ENCODE measurements at places on chromosomes 11 and 22.

GRCh38 chr22:18077087-18077638, 627 bp upstream of the PEX26 start:
- DNase-seq: no peak

GRCh38 chr11:121503051-121503450, 50.3 kb upstream of the SORL1-AS1 start:
- DNase-seq: no peak

DNA sequence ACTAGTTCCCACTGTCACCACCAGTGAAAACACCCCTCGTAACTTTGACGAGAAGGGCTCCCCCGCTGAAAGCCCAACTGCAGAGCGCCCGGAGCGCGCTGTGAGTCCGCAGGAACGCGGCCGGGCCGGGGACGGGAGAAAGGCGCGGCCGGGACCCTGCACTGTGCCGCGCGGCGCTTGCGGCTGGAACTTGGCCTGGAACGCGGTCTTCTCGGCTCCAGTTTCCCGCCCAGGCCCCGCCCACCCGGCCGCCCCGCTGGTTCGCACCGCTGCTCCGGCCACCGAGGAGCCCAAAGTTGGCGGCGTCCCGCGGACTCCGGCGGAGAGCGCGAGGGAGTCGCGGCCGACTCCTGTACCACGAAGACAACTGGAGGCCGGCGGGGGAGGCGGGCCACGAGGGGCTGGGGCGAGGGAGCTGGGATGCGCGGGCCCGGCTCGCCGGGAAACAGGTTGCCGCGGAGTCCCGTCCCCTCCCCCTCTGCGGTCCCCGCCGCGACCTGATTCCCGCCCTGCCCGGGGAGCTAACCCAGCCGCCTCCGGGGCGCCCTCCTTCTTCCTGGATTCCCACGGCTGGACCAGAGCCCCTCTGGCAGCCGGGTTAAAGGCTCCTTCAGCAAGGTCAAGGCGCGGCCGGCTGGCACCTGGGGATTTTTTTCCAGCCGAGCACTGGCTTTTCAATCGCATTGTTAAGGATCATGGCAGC, 3.4 kb downstream of the TENM4 start:
- DNase-seq: peak; percentile 60

GRCh38 chr11:118622376-118623268, 15.2 kb downstream of the PHLDB1 start:
- DNase-seq: peak; percentile 84

DNA sequence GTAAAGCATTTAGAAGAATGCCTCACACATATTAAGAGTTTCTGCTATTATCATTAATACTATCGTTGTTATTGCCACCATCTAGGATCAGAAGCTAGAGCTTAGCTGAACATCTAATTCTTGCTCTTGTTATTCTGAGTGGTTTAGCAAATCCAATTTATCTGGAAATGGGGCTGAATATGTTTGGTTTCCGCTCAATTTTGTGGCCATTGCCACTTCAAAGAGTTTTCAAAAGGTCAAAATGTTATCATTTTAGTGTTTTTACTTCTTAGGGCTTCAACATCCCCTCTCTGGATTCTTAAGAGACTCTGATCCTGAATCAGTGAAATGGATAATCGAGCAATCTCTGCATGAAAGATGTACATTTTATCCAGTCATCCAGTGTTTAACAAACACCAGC, 10.2 kb upstream of the PIK3IP1 start:
- DNase-seq: no peak

GRCh38 chr11:69352715-69353319, 58.9 kb downstream of the MYEOV start:
- DNase-seq: no peak

- no peak for DNase-seq
These were observed 1.5 kb upstream of the NDUFS8 start for GRCh38 chr11:68028802-68029545.
